Calu3 (cell line): ENCODE measurements at places on chromosomes 5 and 9. TPM values are rescaled to one million over a fixed set of nuclear protein-coding genes. Genes with fewer than 3 reads are reported as not detected.

PRLR gene
- 0.59 and 1.2 TPM in 2 replicates for total RNA-seq

FNIP1 gene
- total RNA-seq = 46.0 and 46.5 TPM in 2 replicates

SLC34A1 gene
- total RNA-seq = 0.19 and 0.64 TPM in 2 replicates

DNA sequence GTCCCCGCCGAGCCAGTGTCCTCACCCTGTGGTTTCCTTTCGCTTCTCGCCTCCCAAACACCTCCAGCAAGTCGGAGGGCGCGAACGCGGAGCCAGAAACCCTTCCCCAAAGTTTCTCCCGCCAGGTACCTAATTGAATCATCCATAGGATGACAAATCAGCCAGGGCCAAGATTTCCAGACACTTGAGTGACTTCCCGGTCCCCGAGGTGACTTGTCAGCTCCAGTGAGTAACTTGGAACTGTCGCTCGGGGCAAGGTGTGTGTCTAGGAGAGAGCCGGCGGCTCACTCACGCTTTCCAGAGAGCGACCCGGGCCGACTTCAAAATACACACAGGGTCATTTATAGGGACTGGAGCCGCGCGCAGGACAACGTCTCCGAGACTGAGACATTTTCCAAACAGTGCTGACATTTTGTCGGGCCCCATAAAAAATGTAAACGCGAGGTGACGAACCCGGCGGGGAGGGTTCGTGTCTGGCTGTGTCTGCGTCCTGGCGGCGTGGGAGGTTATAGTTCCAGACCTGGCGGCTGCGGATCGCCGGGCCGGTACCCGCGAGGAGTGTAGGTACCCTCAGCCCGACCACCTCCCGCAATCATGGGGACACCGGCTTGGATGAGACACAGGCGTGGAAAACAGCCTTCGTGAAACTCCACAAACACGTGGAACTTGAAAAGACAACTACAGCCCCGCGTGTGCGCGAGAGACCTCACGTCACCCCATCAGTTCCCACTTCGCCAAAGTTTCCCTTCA is 1.4 kb downstream of the GLIS3 start:
- no peak for DNase-seq
- peak overlapping the region; percentile 85 for H3K4me3 ChIP-seq
- peak overlapping the region; percentile 87 for H3K27ac ChIP-seq
- H3K36me3 ChIP-seq = peaks cover 62% of the 10 kb centered on the region
- peaks cover 50% of the 10 kb centered on the region for H3K4me1 ChIP-seq

- no peak for DNase-seq
- no peaks in the 10 kb centered on the region for H3K36me3 ChIP-seq
- no peak overlapping the region for H3K27ac ChIP-seq
- no peaks in the 10 kb centered on the region for H3K27me3 ChIP-seq
- no peaks in the 10 kb centered on the region for H3K4me1 ChIP-seq
Measured at GRCh38 chr9:115362101-115362500, 244.1 kb upstream of the TNC start.

DNA sequence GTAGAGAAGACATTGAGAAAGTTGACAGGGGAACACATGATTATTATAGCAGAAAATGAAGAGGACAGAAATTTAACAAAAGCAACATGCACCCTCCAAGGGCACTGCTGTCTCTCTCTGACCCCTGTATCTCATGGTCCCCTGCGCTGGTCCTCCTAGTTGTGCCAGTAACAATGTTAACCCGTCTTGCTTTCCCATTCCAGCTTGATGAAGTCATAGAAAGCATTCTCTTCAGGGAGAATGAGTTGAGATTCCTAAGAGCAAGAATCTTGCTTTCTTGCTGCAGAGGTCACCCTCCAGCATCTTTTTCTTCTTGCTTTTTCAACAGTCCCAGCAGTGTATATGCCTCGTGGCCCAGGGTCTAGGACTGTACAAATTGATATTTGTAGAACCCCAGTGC is 279.6 kb upstream of the ADAMTSL1 start:
- H3K27me3 ChIP-seq = no peaks in the 10 kb centered on the region
- H3K4me3 ChIP-seq = no peak overlapping the region
- no peak overlapping the region for H3K27ac ChIP-seq
- H3K4me1 ChIP-seq = peaks cover 16% of the 10 kb centered on the region

- H3K36me3 ChIP-seq = peaks cover 74% of the 10 kb centered on the region
- peak overlapping the region; percentile 97 for H3K4me3 ChIP-seq
Measured at GRCh38 chr5:134175921-134176510, 734 bp downstream of the SKP1 start.

DNA sequence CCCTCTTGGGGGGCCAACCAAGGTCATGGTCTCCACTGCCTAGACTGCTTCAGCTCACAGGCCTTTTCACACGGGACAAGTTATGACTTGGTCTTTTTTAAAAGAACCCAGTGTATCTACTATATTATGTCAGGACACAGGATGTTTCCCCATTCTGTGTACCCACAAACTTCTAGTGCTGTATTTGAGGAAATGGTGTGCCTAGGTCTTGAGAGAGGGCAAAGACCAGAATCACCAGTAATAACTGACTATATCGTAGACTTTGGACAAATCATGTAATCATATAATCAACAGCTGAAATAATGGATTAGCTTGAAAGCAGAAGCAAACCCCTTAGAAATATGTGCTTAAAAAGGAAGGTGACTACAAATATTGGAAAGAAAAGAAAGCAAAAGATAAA is 133.3 kb downstream of the ARL15 start:
- H3K36me3 ChIP-seq = no peaks in the 10 kb centered on the region
- no peaks in the 10 kb centered on the region for H3K4me1 ChIP-seq
- H3K27ac ChIP-seq = no peak overlapping the region

GRCh38 chr5:59768152-59769040 is 125.1 kb downstream of the PDE4D start:
- H3K36me3 ChIP-seq = peaks cover 23% of the 10 kb centered on the region
- peak overlapping the region; percentile 87 for H3K27ac ChIP-seq
- peak; percentile 58 for DNase-seq
- H3K4me1 ChIP-seq = peaks cover 65% of the 10 kb centered on the region

- peaks cover 27% of the 10 kb centered on the region for H3K4me1 ChIP-seq
- DNase-seq = peak; percentile 21
- no peaks in the 10 kb centered on the region for H3K36me3 ChIP-seq
- H3K27me3 ChIP-seq = no peaks in the 10 kb centered on the region
- H3K4me3 ChIP-seq = peak overlapping the region; percentile 68
Measured at GRCh38 chr5:174418809-174419539, 305.4 kb upstream of the MSX2 start.

DNA sequence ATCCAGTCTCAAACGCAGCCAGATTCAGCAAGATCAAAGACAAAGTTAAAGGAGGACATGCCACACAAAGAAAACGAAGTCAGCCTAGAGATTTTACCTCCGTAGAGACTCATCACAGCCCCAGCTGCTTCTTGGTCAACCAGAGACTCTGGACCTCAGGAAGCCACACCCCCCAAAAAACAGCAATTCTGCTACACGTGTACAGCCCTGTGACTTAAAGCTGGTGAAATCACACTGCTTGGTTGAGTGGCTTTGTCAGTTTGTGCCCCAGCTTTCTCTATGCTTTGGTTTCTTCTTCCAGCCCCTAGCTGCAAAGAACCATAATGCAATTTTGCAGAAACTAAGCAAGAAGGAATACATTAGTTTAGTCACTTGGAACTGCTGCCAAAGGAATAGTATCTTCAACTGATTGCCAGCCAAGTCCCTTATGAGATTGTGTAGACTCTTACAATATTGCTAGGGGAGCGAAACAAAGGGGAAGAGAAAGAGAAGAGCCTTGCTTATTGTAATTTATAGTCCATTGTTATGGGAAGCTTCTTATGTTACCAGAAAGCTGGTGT is 158.8 kb upstream of the ZNF462 start:
- no peaks in the 10 kb centered on the region for H3K36me3 ChIP-seq
- no peaks in the 10 kb centered on the region for H3K27me3 ChIP-seq
- no peak overlapping the region for H3K4me3 ChIP-seq
- DNase-seq = no peak
- no peak overlapping the region for H3K27ac ChIP-seq
